ENCODE measurements at places on chromosomes 6 and 20. TPM values are rescaled to one million over a fixed set of nuclear protein-coding genes. Genes with fewer than 3 reads are reported as not detected.

Gene SIRPB2
- total RNA-seq, result not detected

Gene ZNF831
- total RNA-seq, result not detected

Gene PLA2G7
- not detected for total RNA-seq

Gene ZNF391
- 3.3 TPM for total RNA-seq

DNA sequence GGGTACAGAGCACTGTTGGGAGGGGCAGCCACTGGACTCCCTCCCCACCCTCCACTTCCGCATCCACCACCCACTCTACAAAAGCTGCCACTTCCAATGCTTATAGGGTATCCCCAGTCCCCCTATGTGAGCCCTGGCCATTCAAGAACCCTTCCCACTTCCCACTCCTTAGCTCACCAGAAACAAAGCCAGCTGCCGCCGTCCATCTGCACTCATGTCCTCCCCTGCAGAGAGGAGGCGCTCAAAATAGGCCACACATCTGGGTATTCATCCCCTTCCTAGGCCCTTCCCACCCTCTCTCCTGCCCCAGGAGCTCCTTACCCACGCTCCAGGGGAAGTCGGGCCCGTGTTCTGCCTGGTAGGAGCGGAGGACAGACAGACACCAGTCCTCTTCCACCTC is 6.5 kb upstream of the LY6G5C start:
- no peak for DNase-seq

GRCh38 chr6:168060521-168060931 is 18.5 kb downstream of the FRMD1 start:
- DNase-seq, result peak; percentile 19

DNA sequence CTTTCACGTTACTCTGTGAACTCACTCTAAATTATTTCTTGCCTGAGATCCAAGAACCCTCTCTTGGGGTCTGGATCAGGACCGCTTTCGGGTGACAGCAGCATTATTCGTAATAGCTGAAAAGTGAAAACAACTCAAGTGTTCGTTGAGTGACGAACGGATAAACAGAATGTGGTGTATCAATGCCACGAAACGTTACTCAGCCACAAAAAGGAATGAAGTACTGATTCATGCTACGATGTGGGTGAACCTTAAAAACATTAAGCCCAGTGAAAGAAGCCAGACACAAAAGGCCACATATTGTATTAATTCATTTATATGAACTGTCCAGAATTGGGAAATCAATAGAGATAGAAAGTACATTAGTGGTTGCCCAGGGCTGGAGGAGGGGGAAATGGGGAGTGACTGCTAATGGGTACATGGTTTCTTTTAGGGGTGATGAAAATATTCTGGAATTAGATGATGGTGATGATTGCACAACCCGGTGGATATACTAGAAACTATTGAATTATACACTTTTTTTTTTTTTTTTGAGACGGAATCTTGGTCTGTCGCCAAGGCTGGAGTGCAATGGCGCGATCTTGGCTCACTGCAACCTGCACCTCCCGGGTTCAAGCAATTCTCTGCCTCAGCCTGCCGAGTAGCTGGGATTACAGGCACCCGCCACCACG is 8.4 kb downstream of the PTGIS start:
- DNase-seq, result no peak

DNA sequence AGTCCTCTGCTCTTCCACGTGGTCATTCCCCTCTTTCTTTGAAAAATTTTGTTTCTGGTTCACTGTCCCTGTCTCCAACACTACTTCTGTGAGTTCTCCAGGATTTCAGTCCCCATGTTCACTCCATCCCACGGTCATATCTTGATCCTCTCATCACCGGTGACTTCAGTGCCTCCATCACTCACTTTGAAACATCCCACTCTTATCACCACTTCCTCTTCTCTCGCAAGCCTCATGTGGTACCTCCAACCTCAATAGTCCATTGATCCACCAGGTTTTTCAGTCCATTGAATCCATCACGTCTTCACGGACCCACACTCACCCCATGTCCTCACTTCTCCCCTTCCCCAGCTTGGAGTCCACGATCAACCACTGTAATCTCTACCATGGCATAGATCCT is 64.8 kb downstream of the CARMIL1 start:
- DNase-seq, result no peak

GRCh38 chr6:4264601-4265000 is 129.2 kb upstream of the ECI2 start:
- no peak for DNase-seq

DNA sequence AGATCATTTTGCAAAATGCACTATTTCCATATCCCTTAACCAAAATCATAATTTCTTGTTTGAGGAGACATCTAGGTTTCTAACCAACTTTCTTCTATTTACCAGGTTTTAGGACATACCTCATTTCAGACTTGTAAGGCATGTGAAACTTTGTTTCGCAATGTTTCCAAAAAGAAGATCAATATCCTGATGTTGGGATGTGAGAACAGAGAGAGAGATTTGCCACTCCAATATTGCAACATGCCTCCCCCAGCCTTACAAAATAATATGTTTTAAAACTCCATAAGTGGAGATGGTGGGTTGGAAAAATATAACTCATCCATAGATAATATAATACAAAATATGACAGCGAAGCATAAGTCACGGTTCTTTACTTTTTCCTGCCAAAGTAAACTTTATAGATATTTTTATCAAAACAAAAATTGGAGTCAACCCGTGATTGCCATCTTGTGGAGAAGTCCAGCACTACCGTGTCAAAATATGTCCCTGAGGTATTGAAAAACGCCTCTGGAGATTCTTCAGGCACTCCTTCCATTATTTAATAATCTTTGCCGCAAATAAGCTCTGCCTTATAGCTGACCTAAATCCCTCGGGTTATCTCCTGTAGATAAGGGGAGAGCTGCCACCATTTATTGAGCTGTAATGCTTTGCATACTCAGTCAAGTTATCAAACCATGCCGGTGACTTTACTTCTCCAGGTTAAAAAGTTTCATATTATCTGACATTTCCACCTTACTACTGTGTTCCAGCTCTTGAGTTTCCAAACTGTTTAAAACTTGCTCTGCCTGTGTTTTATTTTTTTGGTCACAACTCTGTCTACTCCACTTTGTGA is 534.2 kb downstream of the HACE1 start:
- DNase-seq, result peak; percentile 16

DNA sequence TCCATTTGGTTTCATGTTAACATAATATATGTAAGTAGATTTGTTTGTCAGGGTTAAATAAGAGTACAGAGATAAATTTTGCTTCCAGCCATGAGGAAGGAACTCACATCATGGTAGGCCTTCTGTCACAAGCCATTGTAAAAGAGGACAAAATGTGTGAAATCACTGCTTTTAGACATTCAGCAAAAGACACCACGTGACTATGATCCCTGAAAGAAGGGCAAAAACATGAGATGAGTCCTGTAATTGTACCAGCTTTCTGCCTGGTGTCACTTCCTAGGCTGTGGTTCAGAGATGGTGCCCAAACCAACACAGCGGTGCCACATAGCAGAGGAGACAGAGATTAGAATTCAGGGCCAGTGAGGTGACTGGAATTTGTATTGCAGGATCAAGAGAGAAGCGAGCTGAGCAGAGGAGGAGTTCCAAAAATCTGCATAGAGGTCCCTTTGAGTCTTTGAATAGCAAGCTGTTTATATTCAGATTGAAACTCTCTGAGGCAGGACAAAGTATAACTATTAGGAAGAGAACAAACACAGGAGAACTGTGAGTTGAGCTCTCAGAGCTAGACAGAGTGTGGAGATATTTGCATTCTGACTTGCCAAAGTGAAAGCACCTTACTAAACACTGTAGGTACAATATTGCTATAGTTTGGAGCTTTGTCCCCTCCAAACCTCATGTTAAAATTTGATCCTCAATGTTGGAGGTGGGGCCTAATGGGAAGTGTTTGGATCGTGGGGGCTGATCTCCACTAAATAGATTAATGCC is 52.6 kb upstream of the PDE7B start:
- DNase-seq, result no peak

- no peak for DNase-seq
Measured at GRCh38 chr6:111950661-111951496, 77.6 kb upstream of the FYN start.

Measured in A172 (cell line).